ENCODE measurements at places on chromosomes 13 and 19. TPM values are rescaled to one million over a fixed set of nuclear protein-coding genes. Genes with fewer than 3 reads are reported as not detected.

- no peak for DNase-seq
Observed at GRCh38 chr13:26475176-26476110, 82.0 kb upstream of the WASF3 start.

GRCh38 chr13:48892688-48893075 lies 83.0 kb upstream of the FNDC3A start:
- DNase-seq, result no peak

DNA sequence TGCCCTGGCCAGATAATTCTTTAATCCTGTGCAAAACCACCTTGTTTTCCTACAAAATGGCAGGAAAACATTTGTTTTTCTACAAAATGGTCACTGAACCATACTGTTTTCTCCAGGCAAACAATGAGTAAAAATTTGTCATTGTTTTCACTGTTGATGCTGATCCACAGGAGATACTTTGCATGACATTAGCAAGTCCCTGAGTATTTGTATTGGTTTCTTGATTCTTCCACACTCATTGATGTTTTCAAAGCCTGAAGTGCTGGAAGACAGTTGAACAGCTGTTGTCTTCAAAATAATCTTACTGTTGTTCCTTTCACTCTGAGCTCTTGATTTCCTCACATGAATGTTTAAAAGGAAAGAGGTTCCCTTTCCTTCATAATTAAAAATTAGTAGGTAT lies 123.1 kb upstream of the HTR2A start:
- no peak for DNase-seq

DNA sequence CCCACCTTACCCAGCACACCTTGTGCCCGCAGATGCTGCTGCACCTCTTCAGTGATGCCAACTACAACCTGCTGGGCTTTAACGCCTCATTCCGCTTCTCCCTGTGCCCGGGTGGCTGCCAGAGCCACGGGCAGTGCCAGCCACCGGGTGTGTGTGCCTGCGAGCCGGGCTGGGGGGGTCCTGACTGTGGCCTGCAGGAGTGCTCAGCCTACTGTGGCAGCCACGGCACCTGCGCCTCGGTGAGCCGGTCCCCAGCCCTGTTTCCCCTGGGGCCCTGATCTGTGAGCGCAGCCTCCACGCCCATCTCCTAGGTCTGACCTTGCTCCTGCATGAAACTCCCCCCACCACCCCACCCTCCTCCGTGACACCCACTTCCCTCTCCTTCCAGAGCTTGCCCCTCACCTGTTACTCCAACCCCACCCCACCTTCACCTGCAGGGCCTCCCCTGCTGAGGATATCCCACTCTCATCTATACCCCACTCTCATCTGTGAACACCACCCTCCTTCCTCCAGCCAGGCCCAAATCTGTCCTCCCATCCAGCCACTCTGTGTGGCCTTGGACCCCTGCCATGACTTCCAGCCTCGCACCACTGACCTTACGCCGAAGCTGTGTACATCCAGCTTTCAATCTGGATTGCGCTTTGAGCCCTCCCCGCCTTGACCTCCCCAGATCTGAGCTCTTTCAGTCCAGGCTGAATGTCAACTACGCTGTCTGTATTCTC lies 8.7 kb downstream of the MEGF8 start:
- DNase-seq, result no peak

DNA sequence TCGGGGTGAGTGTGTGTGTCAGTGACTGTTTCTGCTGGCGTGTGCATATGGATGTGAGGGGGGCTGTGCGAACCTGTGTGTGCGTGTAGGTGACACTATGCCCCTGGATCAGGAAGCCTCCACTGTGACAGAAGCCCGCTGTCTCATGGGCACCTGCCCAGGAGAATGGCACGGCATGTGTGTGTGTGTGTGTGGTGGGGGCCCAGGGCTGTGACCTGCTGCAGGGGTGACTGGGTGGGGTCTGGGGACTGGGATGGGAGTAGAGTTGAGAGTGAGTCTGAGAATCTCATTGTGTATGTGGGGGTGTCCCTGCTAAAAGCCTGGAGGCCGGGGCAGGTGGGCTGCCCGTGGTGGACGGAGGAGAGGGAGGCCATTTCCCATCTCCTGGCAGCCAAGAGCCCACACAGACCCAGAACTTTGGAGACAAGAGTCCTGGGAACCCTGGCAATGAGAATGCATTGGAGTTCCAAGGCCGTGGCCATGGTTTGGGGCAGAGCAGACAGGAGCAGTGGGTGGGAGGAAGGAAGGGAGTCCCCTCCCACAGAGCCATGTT lies 6.4 kb upstream of the TPM4 start:
- DNase-seq, result no peak

DNA sequence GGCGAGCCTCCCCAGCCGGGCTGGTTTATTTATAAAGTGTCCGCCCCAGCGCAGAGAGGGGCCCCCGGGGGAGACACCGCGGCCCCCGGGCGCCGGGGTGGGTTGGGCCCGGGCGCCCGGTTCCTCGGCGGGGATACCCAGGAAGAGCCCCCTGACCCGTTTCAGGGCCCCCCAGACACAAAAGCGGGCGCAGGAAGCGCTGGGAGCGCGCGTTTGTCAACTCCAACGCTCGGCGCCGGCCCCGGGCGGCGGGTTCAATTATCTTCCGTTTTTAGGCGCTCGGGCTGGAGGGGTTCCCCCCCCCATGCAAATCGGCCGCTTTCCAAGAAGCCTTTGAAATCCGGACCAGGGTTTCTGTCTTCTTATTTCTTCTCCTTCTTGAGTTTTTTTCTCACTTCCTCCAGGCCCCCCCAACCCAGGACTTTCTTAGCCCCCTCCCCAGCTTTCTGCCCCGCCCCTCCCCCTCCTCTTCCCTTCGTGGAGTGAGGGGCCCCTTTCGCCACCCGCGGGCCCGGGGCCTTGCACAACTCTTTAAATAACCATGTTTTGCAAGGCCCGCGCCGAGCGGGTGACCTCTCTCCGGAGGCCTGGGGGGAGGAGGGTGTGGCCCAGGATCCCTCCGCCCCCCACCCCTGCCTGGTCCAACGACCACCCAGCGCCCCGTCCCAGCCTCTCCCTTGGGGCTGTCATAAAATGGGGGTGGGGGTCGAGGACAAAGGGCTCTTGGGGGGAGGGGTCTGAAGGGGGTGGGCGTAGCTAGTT lies 935 bp downstream of the ARID3A start:
- no peak for DNase-seq

DNA sequence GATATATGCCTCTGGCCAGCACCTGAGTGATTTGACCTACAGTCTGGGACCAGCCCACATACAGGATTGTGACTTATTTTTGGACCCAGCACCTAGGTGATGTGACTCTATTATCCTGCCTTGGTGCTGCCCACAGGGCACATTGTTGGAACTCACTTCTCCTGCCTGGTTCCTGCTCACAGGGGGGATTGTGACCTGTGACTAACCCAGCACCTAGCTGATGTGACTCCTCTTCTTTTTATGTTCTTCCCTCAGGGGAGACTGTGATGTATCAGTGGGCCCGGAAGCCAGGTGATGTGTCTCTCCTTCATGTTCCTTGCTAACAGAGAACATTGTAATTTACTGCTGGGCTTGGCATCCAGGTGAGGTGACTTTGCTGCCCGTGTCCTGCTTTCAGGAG lies 63.0 kb upstream of the ZNF724 start:
- DNase-seq, result no peak

DNA sequence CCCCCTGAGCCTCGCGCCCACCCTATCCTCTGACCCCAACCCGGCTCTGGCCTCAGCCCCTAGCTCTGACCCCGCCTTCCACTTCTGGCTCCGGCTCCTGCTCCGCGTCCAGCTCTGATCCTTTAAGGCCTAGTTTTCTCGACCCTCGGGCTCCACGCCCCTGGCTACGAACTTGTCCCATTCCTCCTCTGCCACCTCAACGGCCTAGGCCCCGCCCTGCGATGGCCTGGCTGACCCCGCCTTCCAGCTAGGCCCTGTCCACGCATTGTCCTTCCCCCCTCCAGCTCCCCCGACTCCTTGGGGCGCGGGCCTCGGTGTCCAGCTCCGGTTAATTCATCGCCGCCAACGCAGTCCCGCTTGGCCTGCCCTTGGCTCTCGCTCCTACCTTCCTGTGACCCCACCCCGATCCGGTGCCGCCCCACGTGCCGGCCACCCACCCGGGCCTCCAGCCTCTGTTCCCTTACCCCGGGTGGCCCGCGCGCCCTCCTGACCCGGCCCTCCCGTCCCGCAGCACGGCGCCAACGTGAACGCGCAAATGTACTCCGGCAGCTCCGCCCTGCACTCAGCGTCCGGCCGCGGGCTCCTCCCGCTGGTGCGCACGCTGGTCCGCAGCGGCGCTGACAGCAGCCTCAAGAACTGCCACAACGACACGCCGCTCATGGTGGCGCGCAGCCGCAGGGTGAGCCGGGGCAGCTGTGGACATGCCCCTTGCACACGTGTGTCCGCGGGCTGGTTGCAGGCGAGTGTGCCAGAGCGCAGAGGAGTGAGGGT lies 9.4 kb downstream of the BCL3 start:
- peak; percentile 63 for DNase-seq

GRCh38 chr19:6099033-6099432 lies 11.3 kb downstream of the RFX2 start:
- no peak for DNase-seq

DNA sequence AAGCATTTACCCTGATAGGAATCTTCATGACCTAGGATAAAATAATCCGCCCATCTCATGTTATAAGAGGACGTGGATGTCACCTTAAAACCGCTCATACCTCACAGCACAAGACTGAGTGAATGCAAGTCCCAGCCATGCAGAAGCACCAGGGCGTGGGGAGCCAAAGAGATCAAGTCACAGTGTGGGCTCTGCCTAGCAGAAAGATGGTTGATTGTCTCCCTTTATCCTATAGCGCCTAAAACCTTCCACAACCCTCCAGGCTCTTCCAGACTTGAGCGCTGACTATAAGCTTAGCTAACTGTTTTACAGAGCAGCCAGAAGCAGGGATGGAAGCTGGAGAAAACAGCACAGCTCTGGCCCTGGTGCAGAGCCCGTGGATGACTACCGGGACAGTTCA lies 6.8 kb upstream of the ANKRD10 start:
- DNase-seq, result no peak

GRCh38 chr19:56124578-56124977 lies 3.5 kb upstream of the ZNF787 start:
- DNase-seq, result no peak

DNA sequence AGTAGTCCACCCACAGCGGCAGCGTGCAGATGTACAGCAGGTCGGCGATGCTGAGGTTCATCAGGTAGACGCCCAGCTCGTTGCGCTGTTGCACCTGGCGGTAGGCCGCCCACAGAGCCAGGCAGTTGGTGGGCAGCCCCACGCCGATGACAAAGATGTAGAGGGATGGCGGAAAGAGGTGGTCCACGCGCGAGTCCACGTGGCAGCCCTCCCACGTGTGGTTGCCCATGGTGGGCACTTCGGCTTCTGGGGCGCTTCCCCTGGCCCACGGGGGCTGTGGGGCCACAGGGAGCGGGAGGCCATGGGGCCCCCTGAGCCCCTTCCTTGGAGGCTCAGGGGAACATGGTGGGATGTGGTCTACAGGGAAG lies 7.0 kb upstream of the OPA3 start:
- no peak for DNase-seq

- DNase-seq, result no peak
Observed at GRCh38 chr19:17629760-17630159, 58.4 kb downstream of the UNC13A start.

DNA sequence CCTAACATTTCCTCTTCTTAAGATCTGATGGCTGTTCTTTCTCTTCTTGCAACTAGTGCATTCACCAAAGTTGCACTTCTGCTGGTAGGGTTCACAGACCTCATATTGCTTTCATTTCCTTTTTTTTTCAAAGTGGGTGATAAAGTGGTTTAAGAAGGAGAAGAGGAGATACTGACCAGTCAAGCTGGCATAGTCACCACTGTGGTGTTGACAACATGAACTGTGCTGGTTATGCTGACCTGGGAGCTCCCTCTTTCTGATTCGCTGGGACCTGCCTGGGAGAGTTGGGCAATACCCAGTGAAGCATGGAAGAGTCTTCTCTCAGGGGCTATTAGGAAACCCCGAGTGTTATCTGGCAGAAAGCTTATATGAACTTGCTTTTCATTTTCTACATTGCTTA lies 222.9 kb downstream of the SLITRK5 start:
- no peak for DNase-seq

GRCh38 chr13:43939086-43939485 lies 59.4 kb downstream of the LACC1 start:
- DNase-seq, result no peak

DNA sequence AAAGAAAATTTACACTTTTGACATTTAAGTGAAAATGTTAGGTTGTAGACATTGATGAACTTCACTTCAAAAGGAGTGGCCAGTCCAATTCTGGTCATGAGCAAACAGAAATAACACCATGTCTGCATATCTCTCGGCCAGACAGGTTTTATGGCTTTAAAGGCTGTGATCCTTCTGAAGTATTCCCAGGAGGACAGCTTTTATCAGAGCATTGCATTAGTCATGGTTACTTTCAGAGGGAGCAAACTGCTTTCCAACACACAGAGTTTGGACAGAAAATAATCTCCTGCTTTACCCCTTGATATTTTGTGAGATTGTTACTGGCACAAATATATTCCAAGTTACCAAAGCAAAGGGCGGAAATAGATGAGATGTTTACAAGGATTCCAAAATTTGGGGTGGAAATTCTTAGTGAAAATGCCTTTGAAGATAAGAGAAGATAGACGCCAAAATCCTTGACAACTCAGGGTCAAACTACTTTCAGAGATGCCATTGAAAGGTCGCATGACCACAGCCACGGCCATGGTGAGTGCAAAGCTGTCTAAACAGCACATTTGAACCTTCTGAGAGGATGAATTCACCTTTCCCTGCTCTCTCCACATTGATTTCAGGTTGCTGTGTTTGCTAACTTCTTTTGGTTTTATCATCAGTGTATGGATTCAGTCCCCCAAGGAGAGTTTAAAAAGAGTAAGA lies 584.5 kb upstream of the SGCG start:
- DNase-seq, result no peak

DNA sequence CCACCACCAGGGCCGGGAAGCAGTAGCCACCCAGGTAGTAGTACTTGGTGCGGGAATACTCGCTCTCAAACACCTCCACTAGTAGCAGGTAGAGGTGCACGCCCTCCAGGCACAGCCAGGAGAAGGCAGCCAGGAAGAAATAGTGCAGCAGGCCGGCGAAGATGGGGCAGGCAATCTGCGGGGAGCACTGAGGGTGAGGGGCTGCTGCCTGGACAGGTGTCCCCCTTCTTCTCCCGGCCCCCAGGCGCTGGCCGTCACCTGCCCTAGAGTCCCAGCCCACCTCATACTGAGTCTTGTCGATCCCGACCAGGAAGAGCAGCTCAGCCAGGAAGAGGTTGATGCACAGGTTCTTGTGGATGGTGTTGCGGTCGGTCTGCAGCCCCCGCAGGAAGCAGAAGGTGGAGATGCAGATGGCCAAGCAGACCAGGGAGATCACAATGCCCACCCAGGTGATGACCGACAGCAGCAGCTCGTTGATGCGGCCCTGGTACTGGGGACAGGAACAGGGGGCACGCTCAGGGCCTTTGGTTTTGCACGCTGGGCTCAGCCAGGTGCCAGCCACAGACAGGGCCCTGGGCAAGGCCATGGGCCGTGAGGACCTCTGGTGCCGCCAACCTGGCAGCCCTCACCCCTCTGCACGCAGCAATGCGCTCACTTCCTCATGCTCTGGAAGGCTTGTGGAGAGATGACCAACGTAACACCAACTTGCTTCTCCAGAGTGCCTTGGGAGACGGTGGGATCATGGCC lies 20.8 kb upstream of the ASF1B start:
- DNase-seq, result no peak

RFX1 gene
- polyA plus RNA-seq, result 3.1 TPM

UBE2L5 gene
- not detected for polyA plus RNA-seq

CHAF1A gene
- polyA plus RNA-seq, result 26.7 TPM

ZC3H4 gene
- polyA plus RNA-seq, result 8.9 TPM

ZIC5 gene
- polyA plus RNA-seq, result not detected

IL17D gene
- 1.4 TPM for polyA plus RNA-seq

ZNF181 gene
- 3.8 TPM for polyA plus RNA-seq

CGB1 gene
- not detected for polyA plus RNA-seq
